H4 (cell line): ENCODE measurements at places on chromosomes 2 and 18. TPM values are rescaled to one million over a fixed set of nuclear protein-coding genes. Genes with fewer than 3 reads are reported as not detected.

DNA sequence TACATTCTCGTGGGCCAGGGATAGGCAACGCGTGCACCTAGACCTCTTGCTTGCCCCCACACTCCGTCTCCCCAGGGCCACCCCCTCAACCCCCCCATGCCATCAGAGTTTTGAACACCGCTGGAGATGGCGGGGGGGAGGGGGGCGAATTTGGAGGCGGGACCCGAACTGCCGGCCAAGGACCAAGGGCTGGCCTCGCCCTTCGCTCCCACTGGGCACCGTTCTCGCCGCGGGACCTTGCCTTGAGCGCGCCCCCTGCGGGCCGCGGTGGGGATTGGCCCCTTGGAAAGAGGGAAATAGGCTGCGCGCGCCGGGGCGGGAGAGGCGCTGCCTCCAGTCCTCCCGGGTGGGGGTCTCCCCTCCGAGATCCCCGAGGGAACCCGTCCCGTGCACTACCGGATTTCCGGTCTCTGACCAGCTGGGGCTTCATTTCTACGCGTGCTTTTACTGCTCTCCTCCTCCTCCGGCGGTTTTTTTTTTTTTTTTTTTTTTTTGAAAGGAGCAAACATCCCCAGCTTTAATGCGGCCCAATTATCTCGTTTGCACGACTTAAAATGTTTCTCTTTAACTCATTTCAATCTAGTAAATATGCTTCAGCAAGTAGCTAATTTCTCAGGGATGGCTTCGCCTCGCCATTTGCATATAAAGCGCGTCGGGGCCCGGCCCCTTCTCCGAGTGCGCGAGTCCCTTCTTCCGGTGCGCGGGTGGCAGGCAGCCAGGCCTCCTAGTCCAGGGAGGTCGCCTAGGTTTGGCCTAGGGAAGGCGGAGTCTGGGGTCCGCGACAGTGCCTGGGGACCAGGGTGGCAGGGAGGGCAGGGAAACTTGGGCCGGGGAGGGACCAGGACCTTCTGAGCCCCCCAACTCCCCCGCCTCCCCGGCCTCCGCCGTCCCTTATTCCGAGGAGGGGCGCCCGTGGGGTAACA lies 10.0 kb upstream of the GBX2 start:
- DNase-seq = peak; percentile 71

DNA sequence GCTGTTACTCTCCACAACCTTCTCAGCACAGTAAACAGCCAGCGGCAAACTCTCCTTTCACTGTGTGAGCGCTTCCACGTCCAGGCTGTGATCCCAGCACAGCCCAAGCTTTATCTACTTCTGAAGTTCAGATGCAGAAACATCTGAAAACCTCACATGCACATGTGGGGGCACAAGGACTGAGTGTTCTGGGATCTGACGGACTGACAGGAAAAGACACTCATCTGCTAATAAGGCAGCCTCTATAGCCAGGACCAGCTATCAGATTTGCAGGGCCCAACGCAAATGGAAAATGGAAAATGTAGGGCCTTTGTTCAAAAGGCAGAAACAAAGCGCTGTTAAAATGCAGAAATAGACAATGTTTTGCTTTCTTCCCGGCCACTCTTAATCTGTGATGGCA lies 133.8 kb upstream of the ARHGAP28 start:
- DNase-seq = no peak

DNA sequence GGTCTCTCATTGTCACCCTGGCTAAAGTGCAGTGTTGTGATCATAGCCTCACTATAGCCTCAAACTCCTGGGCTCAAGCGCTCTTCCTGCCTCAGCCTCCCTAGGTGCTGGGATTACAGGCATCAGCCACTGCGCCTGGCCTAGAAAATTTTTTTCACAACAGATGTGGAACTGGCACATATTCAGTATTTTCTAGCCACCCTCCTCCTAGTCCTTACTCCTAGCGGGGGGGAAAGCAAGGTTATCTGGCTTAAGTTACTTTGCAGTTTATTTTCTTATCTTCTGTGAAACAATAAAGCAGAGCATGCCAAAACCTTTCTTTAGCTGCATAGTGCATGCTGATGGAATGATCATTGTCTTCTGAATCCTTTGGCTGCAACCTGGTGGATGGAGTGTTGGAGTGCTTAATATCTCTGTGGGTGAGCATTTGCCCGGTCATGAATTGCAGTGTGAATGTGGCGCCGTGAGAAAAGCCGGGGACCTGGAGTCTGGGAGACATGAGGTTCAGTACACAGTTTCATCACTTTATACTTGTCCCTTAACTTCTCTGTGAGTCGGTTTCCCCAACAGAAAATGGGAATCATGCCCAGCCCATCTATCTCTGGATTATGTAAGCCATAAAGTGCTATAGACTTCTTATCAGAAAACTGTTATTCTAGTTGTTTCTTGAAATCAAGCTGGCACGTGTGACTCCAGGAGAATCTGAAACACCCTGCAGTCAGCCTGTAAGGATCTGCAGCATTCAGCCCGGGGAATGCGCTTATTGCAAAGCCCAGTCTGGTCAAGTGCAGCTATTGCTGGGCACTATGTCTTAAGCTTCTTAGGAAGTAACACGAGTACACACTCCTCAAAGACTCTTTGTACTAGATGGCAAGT lies 38.2 kb upstream of the MAP3K20 start:
- no peak for DNase-seq

DNA sequence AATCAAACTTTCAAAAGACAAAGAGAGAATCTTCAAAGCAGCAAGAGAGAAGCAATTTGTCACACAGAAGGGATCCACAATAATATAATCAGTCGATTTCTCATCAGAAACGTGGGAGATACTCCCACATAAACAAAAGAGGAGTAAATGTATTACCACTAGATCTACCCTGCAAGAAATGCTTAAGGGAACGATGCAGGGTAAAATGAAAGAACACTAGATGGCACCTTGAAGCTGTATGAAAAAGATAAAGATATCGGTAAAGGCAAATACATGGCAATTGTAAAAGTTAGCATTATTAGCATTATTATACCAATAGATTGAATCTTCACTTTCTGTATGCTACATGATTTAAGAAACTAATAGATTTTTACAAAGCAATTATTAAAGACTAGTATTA lies 677.0 kb downstream of the SUCLG1 start:
- no peak for DNase-seq

GRCh38 chr2:112301171-112301584 lies 25.8 kb downstream of the ZC3H6 start:
- no peak for DNase-seq

Gene RAD51AP2
- 0.02 and 0.06 TPM in 2 replicates for total RNA-seq

- DNase-seq = no peak
Measured at GRCh38 chr2:85413592-85414420, 3.6 kb upstream of the CAPG start.

Gene PAIP2B
- 1.1 and 1.7 TPM in 2 replicates for total RNA-seq

DNA sequence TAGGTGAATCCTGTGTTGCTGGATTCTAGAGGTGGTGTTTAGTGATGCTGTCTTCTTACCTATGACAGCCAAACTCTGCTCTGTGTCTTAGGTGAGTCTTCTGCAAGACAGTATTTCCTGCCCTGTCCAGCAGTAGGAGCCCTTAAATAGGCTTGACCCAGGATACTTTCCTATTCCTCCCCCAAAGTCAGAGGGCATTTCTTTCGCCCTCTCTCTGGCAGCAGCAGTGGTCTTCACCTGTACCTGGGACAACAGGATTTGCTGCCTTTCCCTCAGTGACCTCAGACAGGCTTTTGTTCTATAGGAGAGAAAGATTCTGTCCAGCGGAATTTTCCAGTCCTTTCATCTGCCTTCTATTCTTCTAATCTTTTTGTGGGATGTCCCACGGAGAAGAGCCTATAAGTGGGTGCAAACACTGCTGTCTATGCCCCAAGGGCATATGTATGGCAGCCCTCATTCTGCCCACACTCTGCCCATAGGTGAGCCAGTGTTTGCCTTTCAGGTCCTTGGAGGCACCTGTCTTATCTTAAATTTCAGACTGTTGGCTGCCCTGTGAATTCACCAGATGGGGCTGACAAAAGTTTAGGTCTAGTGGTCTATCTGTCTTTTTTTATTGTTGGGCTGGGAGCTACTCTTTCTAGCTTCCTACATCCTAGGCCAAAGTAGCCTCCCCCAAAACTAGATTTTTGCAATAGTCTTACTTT lies 177.3 kb upstream of the SPOPL start:
- no peak for DNase-seq

Gene UGT1A5
- not detected in 2 replicates for total RNA-seq

DNA sequence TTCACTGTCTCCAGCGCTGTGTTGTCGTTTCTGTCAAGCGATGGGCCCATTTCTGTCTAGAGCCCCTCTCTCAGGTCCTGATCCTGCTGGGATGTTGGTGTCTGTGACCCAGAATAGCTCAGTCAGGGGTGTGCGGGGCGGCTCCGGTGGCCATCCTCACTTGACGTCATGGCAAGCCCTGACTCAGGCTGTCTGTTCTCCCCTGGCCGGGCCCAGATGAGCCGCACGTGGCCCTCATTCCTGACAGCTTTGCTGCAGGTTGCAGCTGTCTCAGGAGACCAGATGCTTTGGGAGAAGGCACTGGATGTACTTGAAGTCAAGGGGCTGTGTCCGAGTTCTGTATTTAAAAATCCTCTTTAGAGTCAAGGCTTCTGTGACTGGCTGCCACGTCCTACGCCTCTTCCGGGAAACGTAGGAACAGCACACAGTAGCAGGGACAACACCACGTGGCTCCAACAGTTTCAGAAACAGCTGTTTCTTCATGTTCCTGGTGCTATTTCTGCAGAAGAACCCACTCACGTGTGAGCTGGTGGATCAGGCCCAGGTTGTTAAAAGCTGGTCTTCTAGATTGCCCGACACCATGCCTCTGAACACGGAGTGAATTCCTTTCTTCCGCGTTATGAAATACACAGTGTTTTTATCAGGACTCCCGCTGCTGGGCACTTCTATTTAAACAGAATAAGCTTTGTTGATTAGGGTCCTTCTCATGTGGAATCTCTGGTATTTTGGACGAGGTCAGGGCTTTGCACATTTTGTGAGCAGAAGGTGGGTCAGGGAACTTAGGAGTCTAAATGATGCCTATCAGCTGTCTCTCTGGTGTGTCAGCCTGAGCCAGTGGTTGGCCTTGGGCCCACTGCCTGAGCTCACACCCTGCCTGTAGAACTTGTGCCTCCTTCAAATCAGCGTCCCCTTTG lies 28.3 kb upstream of the NTSR2 start:
- no peak for DNase-seq

Gene GPR39
- total RNA-seq = 4.2 and 5.1 TPM in 2 replicates

DNA sequence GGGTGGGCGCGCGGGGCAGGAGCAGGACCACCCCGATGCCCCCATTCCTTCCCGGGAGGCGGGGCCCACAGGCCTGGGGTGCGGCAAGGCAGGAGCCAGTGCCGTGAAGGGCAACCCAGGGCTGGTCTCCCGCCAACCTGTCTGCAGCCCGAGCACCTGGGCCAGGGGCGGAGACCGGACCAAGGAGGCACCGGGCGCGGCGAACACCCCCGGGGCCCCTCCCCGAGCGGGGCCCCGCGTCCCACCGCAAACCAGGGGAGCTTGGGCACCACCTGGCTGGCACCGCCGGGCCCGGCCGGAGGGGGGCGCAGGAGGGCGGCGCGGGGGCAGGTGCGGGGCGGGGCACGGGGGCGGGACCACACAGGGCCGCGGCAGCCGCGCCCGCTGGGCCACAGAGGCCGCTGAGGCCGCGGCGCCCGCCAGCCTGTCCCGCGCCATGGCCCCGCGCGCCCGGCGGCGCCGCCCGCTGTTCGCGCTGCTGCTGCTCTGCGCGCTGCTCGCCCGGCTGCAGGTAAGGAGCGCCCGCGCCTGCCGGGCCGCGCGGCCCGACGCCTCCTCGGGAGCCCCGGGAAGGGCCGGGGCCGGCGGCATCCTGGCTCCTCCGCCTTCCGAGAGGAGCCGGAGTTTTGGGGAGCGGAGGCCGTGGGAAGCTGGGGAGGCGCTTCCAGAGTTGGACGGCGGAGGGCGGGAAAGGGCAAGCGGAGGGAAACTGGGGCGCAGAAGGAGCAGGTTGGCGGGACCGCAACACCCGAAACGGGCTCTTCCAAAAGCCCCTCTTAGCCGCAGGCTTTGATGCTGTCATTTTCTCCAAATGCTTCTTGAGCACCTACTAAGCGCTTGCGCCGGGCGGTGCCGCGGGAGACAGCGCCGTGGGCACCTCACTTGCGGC lies at the start of gene TNFRSF11A:
Gene TNFRSF11A (plus strand): TSS at position 394 of the 889 bp plus-strand sequence. CDS start 43 bp downstream, at position 437.
- DNase-seq = no peak

Gene ERMN
- 0.04 TPM in 1 of 2 replicates, not detected in the other for total RNA-seq

- no peak for DNase-seq
Measured at GRCh38 chr2:162629499-162629898, 209.1 kb downstream of the KCNH7 start.
